ENCODE measurements at places on chromosomes 4 and X.
A peak's percentile ranks its signal among the peaks of the same experiment; 100 is the strongest.

GRCh38 chr4:132982151-132982550 is 166.9 kb upstream of the PCDH10 start:
- no peak for DNase-seq

DNA sequence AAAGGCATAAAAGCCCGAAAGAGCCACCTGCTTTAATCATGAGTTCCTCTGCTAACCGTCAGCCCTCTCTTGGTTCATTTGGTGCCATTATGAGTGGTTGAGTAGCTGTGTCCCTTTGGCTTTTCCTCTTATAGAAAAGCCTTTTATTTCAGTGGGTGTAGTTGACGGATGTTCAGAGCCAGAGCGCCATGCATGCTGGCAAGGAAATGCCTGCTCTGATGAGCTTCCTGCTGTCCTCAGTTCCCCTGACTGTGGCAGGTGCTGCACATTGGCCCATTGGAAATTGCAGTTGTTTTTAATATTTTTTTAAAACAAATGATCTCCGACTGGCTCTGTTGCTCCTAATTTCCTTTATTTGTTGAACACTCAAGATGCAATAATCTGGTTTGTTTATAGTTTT is 77.3 kb upstream of the LIMCH1 start:
- no peak for DNase-seq

GRCh38 chr4:185535612-185536410 is 504 bp upstream of the PDLIM3 start:
- no peak for DNase-seq

- peak; percentile 11 for DNase-seq
These were observed 207.3 kb downstream of the FBXW7 start for GRCh38 chr4:152328582-152328981.

- no peak for DNase-seq
These were observed 28.9 kb upstream of the RPS6KA6 start for GRCh38 chrX:84216881-84217280.

DNA sequence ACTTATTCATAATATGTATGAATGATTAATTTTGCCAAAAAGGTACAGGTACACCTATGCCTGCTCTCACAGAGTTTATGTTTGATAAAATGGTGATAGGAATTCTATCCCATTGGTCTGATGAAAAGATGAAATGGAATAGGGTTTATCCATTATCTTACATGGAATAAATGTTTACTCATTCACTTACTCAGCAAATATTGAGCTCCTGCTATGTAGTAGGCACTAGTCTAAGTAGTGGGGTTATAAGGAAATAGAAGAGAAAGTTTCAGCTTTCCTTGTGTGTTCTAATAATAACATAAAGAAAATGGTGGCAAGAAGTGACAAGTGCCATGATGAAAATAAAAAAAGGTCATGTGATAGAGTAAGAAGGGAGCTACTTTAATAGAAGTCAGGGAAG is 12.4 kb upstream of the SLC10A7 start:
- DNase-seq: no peak

DNA sequence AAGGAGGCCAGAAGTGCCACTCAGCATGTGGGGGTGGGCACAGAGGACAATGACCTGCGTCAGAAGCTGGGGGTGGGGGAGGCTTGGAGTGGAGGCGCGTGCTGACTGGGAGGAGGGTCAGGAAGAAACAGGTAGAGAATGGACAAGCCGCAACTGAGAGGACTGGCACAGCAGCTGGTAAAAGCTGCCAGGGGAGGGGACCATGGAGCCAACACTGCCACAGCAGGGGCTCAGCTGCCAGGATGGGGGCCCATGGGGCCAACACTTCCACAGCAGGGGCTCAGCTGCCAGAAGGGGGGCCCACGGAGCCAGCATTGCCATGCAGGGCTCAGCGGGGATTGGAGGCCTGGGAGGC is 19.1 kb downstream of the RNF212 start:
- no peak for DNase-seq

- no peak for DNase-seq
These were observed 66.3 kb downstream of the TMEM156 start for GRCh38 chr4:38965866-38966265.

GRCh38 chr4:47536966-47537365 is 51.9 kb downstream of the ATP10D start:
- no peak for DNase-seq

DNA sequence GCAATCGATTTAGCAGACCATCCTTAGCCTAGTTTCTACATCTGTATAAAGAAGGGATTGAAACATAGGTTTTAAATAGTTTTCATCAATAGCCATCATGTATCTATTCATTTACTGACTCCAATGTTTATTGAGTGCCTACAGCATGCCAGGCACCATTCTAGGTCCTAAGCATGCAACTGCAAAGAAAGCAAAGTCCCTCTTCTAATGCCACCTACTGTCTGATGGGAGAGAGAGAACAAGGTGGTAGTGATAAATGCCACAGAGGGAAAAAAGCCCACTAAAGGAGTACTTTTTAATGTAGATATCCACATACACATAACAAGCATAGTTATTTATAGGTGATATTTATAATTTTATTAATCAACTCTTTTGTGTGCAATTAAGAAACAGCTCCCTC is 67.6 kb upstream of the PPARGC1A start:
- no peak for DNase-seq

- no peak for DNase-seq
These were observed 12.1 kb upstream of the F9 start for GRCh38 chrX:139518475-139518874.

DNA sequence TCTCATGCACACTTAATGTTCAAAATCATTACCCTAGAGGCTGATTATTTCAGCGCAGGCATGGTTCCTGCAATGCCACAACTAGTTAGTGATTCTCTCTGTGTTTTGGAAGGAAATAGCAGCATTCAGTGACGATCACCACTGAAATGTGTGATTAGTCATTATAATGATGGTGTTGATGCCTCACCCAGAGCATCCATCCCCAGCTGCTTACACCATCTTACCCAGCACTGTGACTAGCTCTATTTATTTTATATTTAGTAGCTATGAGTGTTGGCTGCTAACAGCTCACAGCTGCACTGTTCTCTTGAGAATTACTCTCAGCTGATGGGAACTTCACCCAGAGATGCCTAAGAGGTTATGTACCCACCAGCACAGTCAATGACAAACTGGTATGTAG is 60.5 kb upstream of the TSPAN7 start:
- no peak for DNase-seq

DNA sequence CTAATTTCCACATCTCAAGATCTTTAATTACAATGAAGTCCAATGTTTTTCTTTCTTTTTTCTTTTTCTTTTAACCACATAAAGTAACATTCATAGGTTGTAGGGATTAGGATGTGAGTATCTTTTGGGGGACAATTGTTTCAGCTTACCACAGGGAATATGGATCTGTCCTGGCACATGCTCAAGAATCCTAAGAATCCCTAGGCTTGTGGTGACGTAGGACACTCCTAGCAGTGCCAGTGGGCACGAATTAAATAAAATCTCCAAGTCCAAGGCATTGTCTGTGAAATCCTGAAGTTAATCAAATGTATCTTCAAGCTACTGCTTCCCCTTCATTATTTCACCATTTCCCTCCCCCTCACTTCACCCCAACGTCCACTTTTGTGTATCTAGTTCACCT is 2.6 kb upstream of the LAS1L start:
- no peak for DNase-seq

GRCh38 chr4:158538911-158539310 is 17.2 kb downstream of the RXFP1 start:
- DNase-seq: peak; percentile 59

GRCh38 chrX:51893931-51894696 is 691 bp downstream of the MAGED1 start:
- peak; percentile 54 for DNase-seq

- DNase-seq: no peak
These were observed 19.9 kb upstream of the TXK start for GRCh38 chr4:48153791-48154550.

DNA sequence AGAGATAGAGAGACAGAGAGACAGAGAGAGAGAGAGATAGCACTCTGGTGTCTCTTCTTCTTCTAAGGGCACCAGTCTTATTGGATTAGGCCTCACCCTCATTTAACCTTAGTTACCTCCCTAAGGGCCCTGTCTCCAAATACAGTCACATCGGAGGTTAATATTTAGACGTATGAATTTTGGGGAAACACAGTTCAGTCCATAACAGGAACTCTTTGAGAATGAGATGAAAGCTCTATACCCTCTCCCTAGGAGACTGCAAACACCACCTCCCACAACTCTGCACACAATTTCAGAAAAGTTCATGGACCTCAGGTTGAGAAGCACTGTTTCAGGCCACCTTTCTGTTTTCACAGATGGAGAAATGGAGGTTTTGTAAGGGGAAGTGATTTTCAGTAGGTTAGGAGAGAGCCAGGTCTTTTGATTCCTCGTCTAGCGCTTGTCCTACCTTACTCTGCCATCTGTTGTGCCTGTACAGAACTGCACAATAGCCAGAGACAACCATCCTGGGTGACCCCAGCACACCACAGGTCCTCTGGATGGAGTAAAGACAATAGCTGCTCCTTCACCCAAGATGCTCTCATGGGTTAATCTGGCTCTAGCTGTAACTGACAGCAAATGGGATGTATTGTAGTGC is 16.9 kb upstream of the LOC101059915 start:
- peak; percentile 56 for DNase-seq

DNA sequence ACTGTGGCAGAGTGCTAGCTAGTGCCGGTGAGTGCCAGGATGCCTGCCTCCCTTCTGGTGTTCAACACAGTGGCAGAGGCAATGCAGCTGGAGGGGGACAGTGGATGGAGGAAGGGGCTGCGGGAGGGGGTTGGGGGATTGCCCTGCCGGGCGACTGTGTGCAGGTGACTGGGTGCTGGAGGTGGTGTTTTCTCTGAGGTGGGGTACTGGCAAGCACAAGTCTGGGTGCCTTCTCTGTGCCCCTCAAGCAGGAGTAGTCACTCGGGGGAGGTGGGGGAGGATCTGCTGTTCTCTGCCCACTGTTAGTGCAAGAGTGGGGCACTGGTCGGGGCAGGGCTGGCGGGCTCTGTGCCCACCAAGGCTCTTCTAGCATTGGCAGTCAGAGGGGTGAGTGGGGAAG is 10.3 kb upstream of the P2RY10 start:
- no peak for DNase-seq

DNA sequence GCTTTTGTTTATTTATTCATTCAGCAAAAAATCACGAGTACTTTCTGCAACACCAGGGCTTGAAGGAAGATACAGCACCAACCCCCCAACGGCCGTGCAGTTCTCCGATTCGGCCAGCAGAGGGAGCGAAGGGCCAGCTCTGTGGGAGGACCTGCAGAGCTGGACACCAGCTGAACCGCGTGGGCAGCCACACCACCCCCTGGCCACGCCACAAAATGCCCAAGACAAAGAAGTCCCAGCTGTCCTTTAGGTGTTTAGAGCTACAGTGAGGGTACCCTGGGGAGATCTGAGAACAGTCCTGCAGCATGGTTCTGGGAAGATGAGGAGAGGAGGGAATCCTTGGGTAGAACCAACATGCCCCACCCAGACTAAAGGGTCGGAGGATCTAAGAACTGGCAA is 83.1 kb downstream of the RELL1 start:
- peak; percentile 79 for DNase-seq

DNA sequence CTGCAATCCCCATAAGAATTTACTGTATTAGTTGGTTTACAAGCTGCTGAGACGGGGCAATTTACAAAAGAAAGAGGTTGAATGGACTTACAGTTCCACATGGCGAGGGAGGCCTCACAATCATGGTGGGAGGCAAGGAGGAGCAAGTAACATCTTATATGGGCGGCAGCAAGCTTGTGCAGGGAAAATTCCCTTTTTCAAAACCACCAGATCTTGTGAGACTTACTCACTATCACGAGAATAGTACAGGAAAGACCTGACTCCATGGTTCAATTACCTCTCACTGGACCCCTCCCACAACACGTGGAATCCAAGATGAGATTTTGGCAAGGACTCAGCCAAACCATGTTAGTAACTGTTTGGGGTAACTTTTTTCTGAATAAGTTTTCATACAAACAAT is 1.8 kb upstream of the SPATA18 start:
- no peak for DNase-seq

GRCh38 chrX:115018944-115019343 is 1.5 kb upstream of the IL13RA2 start:
- DNase-seq: no peak

DNA sequence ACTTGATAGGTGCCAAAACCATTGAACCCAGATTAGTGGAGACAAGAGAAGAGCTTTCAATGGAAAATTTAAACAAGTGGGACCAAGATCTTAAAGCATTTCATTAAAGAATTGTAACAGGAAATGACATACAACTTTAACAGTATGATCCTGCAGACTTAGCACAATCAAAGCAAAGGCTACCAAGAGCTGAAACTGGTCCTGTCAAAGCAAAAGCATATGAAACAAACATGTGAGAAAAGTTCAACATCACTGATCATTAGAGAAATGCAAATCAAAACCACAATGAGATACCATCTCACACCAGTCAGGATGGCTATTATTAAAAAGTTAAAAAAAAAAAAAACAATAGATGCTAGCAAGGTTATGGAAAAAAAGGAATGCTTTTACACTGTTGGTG is 425.6 kb downstream of the IL1RAPL1 start:
- no peak for DNase-seq

GRCh38 chr4:114028071-114028470 is 48.6 kb upstream of the ARSJ start:
- no peak for DNase-seq

DNA sequence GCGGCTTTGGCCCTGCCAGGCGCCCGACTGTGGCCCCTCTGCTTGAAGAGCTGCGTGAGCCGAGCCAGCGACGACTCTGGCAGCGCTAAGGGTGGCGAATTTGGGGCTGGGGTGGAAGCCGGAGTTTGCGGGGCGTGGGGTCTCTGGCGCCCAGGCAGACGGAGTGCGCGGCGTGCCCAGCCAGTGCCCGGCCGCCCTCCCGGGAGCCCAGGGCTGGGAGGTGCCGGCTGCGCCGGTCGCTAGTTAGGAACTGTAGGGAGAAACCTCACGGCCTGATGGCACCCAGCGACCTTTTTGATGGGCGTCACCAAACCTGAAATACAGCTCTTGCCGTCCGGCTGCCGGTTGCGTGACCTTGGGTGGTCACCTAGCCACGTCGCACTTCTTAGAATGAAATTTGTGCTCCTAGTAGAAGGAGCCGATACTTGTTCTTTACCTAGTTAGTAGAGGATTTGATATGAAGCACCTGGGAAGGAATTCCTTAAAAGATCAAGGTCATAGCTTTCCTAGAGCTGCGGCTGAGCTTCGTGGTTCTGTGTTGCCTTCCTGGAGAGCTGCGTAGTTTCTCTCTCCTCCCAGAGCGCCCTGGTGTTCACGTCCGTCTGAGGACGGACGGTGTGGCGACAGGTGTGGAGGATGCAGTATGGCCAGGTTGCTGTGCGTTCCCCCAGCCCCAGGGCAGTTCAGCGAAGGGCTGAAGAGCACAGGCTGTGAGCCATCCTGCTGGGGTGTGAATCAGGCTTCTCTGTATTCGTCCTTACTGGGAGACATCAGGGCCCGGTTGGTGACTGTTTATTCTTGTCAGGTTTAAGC is 680 bp downstream of the MAEA start:
- peak; percentile 67 for DNase-seq

DNA sequence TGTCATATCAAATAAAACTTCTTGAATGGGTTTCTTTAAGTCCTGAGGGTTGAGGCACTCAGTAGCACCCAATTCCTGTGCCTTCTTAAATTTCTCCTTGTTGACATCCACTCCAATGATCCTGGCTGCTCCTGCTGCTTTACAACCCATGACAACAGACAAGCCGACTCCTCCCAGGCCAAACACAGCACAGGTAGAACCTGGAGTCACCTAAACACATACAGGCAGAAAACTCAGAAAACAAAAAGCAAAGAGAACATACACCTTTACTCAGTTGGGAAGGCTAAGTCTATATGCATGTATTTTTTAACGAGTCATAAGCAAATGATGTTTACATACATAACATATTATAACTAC is 10.3 kb downstream of the ADH6 start:
- no peak for DNase-seq

- no peak for DNase-seq
These were observed 103.5 kb upstream of the VEGFC start for GRCh38 chr4:176896211-176896610.

- DNase-seq: no peak
These were observed 22.6 kb upstream of the CD38 start for GRCh38 chr4:15755321-15756155.

Measured in hematopoietic multipotent progenitor cell treated with erythropoietin and hydrocortisone succinate and interleukin-3 and kit ligand, for 6 days (in vitro differentiated cells).